ENCODE measurements at places on chromosomes 6 and 20. TPM values are rescaled to one million over a fixed set of nuclear protein-coding genes. Genes with fewer than 3 reads are reported as not detected.

GRCh38 chr6:35970181-35970580 lies 49.3 kb upstream of the SRPK1 start:
- no peak for DNase-seq

GRCh38 chr6:124796464-124796970 lies 165.7 kb upstream of the RNF217 start:
- DNase-seq: no peak

ARMC2 gene
- 7.9 TPM for total RNA-seq

SOX18 gene
- 8.8 TPM for total RNA-seq

DNA sequence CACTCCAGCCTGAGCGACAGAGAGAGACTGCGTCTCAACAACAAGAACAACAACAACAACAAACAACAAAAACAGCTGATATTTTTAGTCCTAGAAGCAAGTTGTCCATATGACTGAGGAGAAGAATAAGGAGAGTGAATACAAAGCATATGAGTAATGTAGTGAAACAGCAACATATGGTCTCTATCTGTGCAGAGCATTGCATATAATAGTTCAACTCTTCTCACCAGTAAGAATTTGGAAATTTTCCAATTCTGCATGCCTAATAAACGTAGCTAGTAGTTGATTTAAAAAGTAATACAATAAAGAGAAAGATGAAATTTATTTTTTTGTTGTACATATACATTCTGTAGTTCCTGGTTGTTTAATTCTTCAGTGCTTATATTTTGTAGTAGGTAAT lies 129.7 kb upstream of the FAM83B start:
- no peak for DNase-seq

DNA sequence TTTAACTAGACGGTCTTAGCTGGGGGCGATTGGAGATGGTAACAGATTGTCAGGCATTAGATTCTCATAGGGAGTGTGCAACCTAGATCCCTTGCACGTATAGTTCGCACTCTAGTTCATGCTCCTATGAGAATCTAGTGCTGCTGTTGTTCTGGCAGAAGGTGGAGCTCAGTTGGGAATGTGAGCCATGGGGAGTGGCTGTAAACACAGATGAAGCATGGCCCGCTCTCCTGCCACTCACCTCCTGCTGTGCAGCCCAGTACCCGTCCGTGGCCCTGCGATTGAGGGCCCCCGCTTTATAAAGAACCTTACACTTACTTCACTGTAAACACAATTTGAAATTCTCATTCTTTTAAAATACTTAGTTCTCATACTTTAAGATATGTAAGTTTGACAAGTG lies 339.4 kb downstream of the CDH26 start:
- DNase-seq: no peak

DNMT3B gene
- total RNA-seq: 0.96 TPM

GRCh38 chr6:21348504-21349195 lies 244.9 kb upstream of the SOX4 start:
- DNase-seq: no peak

DNA sequence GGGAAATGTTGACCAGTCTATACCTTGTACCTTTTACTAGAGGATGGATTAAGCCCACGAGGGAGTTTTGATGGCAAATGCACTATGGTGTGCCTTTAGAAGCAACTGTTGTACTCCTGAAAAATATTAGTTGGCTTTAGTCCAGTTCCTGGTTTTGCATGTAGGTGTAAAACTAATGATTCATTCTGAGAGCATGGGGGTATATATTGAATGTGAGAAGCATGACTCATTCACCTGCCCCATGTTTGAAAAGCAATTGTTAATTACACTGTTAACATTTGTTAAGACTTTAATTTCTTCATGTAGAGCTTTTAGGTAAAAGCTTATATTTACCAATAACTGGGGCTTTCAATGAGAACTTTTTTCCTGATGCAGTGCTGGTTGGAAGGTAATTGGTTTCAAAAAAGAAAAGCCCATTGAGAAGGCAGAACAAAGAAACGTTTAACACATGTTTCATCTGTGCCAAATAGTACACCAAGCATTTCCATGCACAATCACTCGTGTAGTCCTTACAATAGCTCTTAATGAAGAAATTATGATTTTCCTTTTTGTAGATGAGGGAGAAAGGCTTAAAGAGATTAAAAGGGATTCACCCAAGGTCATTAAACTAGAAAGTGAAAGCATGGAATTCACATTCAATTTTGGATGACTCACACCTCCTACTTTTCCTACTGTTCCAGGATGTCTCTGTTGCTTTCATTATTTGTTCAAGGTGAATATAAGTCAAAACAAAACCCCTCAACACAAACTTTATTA lies 134.1 kb downstream of the CCDC170 start:
- DNase-seq: no peak

DNA sequence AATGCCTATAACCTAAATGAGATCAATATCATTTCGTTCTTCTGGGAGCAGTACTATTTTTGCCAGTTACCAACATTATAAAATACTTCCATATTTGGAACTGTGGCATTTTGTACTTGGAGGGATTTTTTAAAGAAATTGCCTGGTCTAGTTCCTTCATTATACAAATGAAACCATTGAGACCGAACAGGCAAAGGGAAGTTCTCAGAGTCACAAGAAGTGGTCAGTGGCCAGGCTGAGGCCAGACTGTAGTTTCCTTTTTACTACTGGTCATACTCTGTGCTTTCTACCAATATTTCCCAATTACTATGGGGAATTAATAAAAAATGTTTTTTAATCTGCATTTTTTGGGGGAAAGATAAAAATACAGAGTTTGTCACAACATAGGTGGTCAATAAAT lies 332.0 kb downstream of the NRN1 start:
- no peak for DNase-seq

ISM1 gene
- 18.7 TPM for total RNA-seq

GRCh38 chr6:107437691-107438090 lies 21.7 kb downstream of the PDSS2 start:
- no peak for DNase-seq

THBS2 gene
- 31.9 TPM for total RNA-seq

DNA sequence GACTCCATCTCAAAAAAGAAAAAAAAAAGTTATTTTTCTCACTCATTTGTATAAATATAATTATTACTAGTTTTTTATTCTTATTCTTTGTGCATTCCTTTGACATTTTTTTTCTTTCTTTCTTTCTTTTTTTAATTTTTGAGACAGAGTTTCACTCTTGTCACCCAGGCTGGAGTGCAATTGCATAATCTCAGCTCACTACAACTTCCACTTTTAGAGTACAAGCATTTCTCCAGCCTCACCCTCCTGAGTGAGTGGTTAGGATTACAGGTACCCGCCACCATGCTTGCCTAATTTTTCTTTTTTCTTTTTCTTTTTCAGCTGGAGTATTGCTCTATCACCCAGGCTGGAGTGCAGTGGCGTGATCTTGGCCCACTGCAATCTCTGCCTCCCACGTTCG lies 51.4 kb upstream of the JARID2 start:
- DNase-seq: no peak

GRCh38 chr6:13863699-13864155 lies 49.4 kb upstream of the MCUR1 start:
- DNase-seq: no peak

PPP1R14C gene
- not detected for total RNA-seq

DEFB132 gene
- total RNA-seq: 0.29 TPM
